ENCODE measurements at places on chromosomes 2 and 18.

DNA sequence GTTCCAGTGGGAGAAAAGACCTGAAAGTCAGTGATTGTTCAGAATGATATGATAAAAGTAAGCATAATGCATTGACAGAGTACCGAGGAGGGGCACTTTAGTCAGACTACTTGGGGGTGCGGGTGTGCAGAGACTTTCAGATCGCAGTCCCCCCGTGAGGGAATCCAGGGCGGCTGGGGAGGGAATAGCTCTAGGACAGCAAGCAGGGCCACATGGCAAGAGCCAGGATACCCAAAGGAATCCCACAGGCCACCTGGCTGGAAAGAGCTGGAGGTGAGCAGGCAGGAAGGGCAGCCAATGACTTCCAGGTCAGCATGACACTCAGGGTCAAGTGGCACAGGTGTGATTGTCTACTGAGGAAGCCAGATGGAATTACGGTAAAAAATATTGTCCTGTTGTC lies 157.5 kb downstream of the CYP26B1 start:
- DNase-seq, result no peak

DNA sequence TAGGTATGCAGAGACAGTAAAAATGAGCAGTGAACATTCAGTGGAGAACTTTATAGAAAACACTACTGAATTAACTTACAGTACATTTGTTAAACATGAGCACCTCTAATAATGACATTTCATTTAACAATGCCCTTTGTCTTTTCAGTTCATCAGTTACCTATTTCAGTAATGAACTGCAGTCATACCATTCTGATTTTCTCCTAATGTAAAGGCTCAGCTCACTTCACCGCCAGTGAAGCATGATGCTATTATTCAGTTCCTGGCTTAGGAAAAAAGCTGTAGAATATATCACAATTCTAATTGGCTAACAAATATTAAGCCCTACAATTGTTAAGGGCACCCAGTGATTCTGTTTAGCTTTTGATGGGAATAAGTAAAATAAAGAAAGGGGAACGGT lies 37.1 kb upstream of the CCDC93 start:
- no peak for DNase-seq

GRCh38 chr2:216925006-216925405 lies 65.1 kb upstream of the TNP1 start:
- DNase-seq, result no peak

DNA sequence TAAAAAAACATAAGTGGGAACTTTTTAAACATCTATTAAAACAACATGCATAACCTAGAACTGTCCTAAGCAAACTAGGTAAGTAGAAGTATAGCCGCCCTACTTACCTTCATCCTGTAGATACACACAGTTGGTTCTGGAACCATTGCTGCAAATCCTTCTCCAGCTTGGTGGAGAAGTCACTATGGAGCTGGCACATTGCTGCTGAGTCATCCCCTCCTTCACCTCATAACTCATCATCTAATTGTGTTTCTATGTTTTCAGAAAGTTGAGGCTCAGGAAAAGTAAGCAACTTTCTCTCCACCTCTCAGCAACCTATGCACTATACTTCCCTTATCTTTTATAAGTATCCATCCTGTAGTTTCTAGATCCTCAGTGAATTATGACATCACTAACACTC lies 269.8 kb upstream of the MMADHC start:
- DNase-seq, result no peak

DNA sequence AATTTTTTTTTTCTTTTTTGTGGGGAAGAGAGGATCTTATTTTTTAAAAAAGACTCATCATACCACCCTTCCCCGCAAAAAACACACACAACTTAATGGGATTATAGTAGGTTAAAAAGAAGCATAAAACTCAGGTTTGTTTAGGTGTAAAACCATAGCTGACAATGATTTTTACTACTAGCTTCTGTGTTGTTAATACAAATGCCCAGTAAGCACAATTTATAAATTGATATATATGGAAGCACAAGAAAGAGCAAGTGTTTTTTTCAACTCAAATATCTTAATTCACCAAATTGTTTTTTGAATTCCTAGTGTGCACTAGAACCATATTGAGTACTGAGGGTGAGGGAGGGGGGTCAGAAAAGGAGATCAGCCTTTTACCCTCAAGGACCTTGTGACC lies 7.0 kb downstream of the STAT4 start:
- no peak for DNase-seq

- no peak for DNase-seq
Observed at GRCh38 chr18:44789710-44790109, 109.0 kb downstream of the SETBP1 start.

- no peak for DNase-seq
Observed at GRCh38 chr2:113092864-113093612, 25.3 kb downstream of the IL1F10 start.

- DNase-seq, result no peak
Observed at GRCh38 chr2:158315000-158315399, 141.6 kb downstream of the CCDC148 start.

GRCh38 chr2:226011716-226012450 lies 612.4 kb downstream of the NYAP2 start:
- DNase-seq, result no peak

DNA sequence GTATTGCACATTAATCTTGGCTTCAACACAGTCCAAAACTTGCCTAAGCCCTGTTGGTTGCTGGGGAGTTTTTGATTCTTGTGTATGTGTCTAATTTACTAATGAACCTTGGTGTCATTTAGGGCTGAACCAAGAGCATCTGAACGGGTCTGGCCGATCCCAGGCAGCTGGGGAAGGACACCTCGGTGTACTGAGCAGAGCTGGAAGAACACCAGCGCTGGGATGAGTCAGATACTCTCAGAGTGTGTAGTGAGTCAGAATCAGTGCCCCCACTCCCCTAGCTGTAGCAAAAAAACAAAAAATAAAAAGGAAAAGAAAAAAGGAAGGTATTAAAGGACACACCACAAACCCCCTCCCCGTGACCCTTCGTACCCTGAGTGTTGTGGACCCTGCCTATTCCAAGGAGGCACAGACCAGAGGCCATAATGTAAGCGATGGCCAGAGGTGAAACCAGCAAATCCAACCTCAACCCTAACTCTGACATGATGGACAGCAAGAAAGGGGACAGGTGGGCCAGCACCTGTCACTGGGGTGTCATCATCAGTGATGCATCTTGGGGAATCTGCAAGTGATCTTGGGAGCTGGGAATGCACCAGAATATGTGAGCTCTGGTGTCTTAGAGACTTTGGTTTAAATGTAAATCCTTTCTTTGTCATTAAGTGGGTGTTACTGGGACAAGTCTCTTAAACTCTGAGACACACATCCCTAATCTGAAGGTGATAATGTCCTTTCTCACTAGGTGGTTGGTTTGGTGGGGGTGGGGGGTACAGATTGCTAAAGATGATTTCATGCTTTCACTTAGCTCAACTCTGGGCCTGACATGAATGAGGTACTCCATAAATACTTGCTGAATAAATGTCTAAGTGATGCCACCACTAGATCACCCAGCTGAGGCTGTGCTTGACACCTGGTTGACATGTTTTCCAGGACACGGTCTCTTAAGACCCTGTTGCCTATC lies 34.2 kb upstream of the NCOA1 start:
- peak; percentile 40 for DNase-seq

- DNase-seq, result no peak
Observed at GRCh38 chr2:127161176-127162136, 54.5 kb upstream of the BIN1 start.

DNA sequence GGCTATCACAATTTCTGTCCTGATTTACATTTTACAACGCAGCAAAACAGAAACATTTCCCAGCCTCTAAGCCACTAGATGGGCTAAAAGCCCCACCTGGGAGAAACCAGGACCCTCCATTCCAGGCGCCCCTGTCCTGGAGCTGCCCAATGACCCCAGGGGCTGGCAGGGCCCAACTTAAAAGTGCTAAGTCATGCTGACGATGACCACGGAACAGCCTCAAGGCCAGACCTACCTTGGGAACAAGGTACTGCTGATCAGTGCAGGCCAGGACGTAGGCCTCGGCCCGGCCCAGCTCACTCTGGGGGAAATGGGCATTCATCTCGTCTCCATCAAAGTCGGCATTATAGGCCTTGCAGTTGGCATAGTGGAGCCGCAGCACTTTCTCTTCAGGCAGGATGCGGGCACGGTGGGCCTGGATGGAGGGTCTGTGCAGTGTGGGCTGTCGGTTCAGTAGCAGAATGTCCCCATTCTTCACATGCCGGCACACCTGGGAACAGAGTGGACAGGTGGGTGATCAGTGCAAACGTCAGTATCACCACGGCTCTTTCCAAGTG lies 35.8 kb downstream of the POLR1A start:
- DNase-seq, result no peak

- no peak for DNase-seq
Observed at GRCh38 chr18:56825321-56825720, 174.2 kb downstream of the WDR7 start.

DNA sequence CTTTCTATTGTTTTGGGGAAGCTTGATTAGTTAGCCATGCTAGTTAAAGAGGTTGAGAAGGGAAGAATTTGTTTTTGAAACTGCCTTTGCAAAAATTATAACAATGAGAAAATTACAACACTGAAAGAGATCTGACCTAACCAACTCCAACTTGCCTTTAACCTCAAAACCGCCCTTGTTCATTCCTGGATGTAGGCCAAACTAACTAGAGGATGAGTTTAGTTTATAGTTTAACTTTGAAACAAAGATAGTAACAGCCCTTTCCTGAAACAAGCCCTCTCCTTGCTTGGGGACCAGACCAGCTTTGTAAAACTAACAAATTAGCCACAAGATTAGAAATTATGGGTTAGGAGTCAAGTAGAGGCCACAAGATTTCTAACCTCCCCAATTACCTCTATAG lies 713.9 kb downstream of the CPS1 start:
- no peak for DNase-seq

- no peak for DNase-seq
Observed at GRCh38 chr2:11901351-11902069, 155.1 kb downstream of the LPIN1 start.

DNA sequence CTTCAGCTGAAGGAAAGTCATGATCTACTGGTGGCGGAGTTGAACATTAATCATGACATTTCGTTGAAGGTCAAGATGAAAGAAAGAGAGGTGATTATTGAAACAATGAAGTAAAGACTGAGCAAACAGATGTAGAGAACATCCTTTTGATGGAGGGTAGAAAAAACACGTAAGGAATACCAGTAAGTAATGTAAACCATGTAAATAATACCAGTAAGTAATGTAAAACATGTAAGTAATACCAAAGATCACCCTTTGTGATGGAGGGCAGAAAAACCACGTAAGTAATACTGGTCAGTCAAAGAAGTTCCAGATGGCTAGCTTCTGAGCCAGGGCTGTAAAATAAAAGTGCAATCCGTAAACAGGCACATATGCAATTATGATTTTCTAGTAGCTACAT lies 1387.7 kb downstream of the SUCLG1 start:
- no peak for DNase-seq

GRCh38 chr18:53375621-53376020 lies 848.8 kb downstream of the MBD2 start:
- DNase-seq, result no peak

GRCh38 chr2:29450596-29451222 lies 335.5 kb downstream of the CLIP4 start:
- DNase-seq, result no peak

- DNase-seq, result no peak
Observed at GRCh38 chr2:205932861-205933260, 153.1 kb downstream of the INO80D start.

DNA sequence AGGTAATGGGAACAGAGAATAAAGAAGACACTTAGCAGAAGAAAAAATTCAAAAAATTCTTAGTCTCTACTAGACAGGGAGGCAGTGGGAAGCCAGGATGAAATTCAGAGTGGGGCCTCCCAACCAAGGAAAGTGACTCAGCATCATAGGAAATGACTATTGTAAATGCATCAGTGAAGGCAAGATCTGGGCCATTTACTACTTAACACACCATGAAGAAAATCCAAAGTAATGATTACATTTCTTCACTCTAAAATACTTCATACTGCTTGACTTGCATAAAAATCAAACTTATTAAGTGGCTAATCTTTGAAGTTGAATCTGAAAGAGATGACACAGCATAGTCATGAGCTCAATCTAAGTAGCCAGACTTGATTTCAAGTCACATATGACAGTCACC lies 405.8 kb upstream of the SLC39A10 start:
- DNase-seq, result peak; percentile 68

DNA sequence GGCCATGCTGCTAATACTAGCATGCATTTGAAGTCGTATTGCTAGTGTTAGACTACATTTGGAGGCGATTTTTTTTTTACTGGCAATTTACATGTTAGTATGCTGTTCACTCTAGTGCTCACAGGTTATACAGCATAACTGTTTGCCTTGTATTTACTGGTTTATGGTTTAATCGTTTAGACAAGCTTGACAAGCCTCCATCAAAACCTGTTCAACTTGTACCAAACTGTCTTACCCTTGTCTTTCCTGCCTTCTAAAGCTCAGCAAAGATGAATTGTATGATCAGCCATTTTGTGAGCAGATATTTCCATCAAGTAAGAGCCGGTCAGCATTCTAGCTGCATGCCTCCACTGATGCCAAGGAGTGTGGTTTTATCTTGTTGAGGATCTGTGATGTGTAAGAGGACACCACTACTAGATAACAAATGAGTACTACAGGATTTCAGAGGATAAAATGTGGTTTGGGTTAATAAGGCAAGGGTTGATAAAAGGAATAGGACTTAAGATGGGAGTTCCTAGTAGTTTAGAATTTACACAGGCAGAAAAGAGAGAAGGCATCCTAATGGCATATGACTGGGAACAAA lies 68.4 kb upstream of the ITM2C start:
- peak; percentile 14 for DNase-seq

GRCh38 chr2:84741182-84741822 lies 139.6 kb downstream of the TRABD2A start:
- DNase-seq, result no peak

GRCh38 chr2:214378455-214379103 lies 32.3 kb upstream of the VWC2L start:
- no peak for DNase-seq

DNA sequence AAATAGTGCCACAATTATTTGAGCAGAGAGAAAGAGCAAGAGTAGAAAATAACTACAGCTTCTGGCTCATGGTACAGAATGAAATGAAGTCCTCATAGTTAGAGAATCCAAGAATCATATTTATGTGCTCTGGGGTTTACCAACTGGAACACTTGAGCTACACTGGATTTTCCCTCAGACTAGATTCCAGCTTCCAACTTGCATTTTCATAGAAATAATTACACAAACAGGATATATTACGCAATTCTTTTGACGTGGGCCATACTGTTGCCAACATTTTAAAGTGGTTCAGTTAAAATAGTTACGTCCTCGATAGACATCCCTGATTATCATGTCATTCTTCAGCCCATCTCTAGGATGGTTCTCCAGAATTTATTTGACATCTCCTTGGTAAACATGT lies 129.2 kb downstream of the ETAA1 start:
- DNase-seq, result no peak

DNA sequence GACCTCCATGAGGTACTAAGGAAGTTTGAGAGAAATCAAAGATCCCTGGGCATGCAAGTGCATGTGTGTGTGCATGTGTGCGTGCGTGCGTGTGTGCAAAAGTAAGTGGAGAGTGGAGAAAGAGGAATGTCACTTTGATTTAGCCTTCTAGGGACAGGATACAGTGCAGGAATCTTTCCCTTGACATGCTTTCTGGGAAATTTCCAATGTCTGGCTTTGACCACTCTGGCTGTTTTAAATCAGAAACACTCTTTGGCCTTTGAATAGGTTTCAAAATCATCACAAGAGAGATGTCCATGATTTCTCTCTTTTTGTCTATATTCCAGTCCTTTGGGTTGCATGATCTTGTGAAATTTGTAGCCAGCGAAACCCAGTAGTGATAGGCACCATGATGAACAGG lies 162.0 kb downstream of the ALK start:
- DNase-seq, result no peak
